ENCODE measurements at places on chromosomes 6 and 20.

DNA sequence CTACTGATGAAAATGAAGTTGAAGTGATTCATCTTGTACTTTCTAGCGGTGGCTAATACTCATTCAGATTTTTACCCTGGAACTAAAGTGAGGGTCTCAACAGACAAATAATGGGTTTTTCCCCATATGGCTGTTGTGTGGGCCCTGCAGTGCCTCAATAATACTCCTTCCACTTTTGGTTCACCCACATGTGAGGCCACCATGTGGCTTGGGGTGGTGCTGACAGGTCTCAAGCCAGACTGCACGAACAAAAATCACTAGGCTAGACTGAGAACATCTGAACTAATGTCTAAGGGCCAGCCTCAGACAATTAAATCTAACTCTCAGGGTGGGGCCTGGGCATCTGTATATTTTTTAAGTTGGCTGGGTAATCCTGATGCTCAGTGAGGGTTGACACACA lies 7.9 kb upstream of the COL12A1 start:
- DNase-seq, result no peak

GRCh38 chr6:113185299-113185698 lies 671.8 kb upstream of the MARCKS start:
- DNase-seq, result no peak

DNA sequence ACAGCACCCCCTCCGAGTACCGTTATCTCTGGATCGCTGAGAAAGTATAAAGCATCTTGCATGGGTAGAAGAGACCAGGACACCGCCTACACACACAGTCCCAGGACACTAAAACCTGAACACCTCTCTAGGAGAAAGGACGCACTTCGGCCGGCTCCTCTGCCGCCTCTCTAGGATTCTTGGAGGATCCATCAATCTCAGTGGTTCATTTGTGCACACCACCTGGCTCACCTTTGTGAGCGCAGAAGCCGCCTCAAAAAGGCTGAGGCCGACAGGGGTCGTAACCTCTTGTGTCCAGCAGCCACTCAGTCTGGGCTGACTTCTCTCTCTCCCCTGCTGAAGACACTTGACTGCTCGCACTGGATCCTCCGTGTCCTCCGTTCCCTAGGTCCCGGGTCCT lies 13.5 kb downstream of the ZSCAN23 start:
- DNase-seq, result no peak

GRCh38 chr20:46946181-46946624 lies 51.6 kb downstream of the EYA2 start:
- DNase-seq, result no peak

GRCh38 chr20:11270566-11270965 lies 596.8 kb upstream of the JAG1 start:
- DNase-seq, result no peak

GRCh38 chr6:93088621-93089501 lies 330.5 kb downstream of the EPHA7 start:
- DNase-seq, result no peak

DNA sequence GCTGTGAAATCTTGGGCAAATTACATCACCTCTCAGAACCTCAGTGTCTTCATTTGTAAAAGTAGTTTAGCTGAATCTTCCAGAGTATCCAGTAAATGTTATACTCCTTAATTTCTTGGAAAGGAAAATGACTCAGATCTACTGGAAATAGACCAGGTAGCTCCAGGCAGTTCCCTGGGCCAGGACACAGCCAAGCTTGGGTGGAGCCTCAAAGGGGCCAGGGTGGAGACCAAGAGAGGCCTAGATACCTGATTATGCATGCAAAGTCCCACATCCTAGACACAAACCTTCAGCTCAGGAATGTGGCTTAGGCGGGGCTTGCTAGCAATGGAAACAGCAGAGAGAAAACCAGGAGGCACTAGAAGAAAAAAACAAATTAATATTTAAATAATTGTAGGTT lies 272.8 kb downstream of the MAFB start:
- DNase-seq, result no peak

GRCh38 chr20:46678516-46678915 lies 10.7 kb downstream of the TP53RK start:
- DNase-seq, result no peak

DNA sequence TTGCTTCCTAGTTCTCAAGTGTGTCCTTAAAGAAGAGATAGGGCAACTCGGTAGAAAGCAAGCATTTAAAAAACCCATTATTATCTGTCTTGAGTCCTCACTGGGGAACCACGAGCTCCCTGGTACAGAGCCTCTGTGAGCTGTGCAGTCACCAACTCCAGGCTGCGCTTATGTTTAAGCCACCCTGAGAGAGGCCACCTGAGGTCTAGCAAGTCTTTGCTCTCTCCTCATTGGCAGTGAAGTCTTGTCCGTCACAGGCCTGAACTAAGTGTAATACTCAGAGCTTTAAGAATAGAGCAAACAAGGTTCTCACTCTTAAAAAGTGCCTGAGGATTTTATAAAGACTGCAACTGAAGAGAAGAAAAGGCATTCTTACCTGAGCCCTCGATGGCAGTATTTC lies 3.9 kb upstream of the CLDN20 start:
- no peak for DNase-seq

DNA sequence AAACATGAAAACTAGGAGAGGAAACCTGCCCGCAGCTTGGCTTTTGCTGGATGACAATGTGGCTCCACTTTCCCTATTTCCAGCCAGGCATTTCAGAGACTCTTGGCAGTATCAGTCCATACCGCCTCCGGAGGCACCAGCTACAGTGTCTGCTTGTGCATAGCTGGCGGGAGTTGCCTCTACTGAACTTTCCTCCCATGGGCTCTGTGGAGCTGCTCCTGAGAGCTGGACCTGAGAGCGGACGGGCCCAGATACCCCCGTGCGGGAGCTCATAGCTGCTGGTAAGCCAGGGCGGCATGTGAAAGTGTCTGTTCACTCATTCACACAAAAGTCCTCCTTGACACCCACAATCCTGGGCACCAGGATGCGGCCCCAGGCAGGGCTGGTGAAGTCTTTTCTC lies 130.3 kb upstream of the PMEPA1 start:
- no peak for DNase-seq

GRCh38 chr6:68901044-68901443 lies 266.0 kb downstream of the ADGRB3 start:
- no peak for DNase-seq

DNA sequence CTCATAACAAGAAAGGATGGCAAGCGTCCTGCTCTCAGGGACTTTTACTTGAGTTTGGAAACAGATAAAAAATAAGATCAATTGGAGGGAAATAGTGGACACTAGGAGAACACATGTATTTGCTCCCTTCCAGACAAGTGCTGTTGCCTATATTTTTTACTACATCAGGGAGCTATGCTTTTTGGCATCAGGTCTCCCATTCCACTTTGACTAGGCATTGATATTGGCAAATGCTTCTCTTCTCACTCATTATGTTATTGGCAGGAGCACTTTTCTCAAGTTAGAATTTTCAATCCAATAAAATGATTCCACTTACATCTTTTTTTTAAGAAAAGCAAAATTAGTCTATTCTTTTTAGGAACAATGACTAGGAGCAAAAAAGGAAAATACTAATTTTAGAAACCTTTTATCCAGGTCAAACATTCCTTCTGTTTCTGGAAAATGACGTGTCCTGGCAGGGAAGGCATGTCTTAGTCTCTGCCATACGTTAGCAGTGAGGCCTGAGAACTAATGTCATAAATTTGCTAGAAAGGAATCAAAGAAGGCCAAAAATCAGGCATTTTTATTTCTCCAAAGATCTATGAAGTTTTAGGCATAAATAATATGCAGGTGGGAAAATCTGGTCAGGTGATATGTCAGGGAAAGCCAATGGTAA lies 21.4 kb downstream of the BCAS1 start:
- no peak for DNase-seq

GRCh38 chr6:70901324-70901723 lies 55.5 kb downstream of the B3GAT2 start:
- no peak for DNase-seq

DNA sequence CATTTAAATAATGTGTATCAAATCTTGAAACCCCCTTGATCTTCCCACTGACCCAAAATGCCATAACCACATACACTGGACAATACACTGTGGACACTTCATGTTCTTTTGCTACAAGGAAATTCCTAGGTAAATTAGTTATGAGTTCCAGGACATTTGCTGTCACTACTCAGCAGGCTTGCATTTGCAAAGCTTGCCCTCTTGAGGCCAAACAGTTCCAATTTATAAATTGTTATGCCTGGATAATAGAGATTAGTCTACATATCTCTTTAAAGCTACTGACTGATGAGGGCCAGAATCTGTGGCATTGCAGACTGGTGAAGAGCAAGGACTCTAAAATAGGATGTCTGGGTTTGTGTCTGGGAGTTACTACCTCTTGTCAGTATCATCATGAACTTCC lies 17.4 kb upstream of the RAB32 start:
- no peak for DNase-seq

DNA sequence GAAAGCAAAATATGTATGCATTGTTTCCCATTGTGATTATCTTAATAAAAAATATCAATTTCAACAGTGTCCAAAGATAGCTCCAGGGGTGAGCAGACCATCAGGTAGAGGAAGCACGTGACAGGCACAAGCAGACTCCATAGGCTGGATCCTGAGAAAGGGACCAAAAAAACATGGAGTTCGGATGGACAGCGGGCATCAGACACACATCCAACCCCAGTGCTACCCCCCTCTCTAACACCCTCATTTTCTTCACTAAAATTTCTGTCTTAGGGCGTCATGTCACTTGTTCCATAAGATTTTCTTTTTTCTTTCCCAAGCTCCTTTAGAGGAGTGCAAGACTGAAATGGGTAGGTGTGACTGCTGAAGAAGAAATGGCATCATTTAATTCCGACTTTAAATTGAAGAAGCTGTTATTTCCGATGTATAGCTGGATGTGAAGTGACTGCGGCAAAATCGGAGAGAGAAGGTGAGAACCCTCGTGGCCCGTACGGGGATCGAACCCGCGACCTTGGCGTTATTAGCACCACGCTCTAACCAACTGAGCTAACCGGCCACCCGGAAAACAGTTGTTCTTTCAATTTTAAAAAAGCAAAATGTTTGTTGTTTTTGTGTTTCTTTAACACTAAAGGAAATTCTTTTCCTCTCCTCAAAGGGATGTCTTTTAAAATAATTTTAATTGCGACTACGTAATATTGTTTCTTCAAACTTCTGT lies 10.3 kb upstream of the PRSS16 start:
- DNase-seq, result peak; percentile 41

- DNase-seq, result no peak
Measured at GRCh38 chr6:19502301-19502700, 334.9 kb upstream of the ID4 start.

- no peak for DNase-seq
Measured at GRCh38 chr6:111850295-111850937, 22.8 kb downstream of the FYN start.

GRCh38 chr6:159645640-159646039 lies 47.4 kb downstream of the SOD2 start:
- no peak for DNase-seq

GRCh38 chr6:84979541-84979940 lies 215.1 kb upstream of the TBX18 start:
- no peak for DNase-seq

- no peak for DNase-seq
Measured at GRCh38 chr6:157989541-157990289, 8.1 kb downstream of the SYNJ2 start.

GRCh38 chr20:62066339-62066982 lies 780 bp upstream of the TAF4 start:
- DNase-seq, result peak; percentile 33

DNA sequence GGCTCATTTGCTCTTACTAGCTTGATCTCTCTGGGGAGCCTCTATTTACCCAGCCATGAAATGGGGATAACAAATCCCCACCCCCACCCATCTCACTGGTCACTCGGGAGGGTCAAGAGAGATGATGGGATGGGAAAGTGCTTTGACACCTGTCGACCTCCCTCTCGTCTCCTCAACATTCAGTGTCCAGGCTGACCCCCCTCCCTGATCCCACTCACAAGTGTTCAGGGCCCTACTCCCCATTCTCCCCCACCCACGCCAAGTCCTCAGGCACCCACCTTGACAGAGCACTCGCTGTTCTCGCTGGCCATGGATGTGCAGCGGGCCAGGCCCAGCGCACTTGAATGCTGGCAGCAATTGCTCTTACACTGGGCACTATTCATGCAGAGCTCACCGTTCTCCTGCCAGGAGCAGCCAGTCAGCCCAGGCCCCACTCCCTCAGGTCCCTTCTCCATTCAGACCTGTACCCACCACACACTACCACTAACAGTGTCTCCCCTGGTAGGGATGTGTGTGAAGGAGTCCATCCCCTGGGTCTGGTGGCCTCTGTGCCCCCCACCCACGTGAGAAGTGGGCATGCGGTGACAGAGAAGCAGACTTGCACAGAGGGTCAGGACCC lies 1.6 kb downstream of the CLPS start:
- DNase-seq, result no peak

DNA sequence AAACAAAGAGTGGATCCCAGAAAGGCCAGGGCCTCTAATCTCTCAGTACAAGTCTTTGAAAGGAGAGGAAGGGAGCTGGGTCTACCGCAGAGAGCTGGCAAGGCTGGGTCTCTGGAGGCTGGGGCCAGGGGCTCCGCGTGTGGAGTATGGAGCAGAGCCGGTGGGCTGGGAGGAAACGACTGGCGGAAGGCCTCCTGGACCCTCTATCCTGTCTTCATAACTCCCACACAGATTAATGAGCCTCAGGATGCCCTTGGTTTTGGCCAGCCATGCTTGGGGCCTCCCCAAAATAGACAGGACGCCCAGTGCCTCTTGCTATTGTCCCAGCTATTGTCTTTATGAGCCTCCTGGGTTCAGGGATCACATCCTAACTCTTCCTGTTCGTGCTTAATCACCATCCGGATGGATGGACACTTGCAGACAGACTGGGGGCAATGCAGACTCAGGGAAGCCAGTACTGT lies 306.4 kb downstream of the DHX35 start:
- DNase-seq, result no peak

DNA sequence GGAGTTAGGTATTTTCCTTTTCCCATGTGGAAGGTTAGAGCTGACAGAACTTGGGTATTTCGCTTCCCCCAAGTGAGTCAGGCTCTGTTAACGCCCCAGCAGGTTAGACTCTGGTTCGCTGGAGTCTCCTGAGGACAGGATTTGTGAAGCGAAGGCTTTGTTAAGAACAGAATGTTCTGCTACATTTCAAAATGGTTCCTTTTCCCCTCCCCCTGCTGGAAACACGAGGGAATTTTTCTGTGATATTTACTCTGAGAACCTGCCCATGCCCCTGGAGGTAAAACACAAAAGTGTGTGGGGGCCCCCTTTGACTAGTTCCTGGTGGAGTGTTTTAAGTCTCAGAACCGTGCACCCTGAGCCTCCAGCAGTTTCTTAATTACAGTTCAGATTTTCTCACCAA lies 731.4 kb upstream of the CITED2 start:
- no peak for DNase-seq

DNA sequence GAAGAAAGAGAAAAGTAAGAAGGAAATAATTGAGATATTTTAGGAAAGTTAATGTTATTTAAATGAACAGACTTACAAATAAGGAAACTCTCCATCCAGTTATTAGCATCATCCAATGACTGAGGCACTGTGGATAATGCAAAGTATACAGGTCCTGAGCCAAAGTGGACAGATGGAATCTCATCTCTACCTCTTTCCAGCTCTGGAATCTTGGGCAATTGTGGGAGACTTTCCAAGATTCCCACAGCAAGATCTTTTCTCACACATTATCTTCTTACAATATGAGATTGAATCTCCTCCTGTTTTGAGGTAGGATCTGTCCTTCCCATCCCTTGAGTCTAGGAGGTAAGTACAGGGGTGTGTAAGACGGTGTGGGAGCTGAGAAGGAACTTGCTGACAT lies 28.9 kb downstream of the HTR1E start:
- DNase-seq, result no peak

- DNase-seq, result no peak
Measured at GRCh38 chr20:21106171-21107017, at the start of gene LINC00237. Gene LINC00237 (minus strand): TSS chr20:21106358.

All from stimulated activated CD4-positive, alpha-beta T cell treated with anti-CD3 and anti-CD28 coated beads, Interleukin-4, amount 100 ng/mL, for 48 hours (primary cell).